ENCODE measurements at places on chromosomes 5 and 9.

- DNase-seq: no peak
Observed at GRCh38 chr9:69317894-69318293, 7.1 kb upstream of the ENTREP1 start.

DNA sequence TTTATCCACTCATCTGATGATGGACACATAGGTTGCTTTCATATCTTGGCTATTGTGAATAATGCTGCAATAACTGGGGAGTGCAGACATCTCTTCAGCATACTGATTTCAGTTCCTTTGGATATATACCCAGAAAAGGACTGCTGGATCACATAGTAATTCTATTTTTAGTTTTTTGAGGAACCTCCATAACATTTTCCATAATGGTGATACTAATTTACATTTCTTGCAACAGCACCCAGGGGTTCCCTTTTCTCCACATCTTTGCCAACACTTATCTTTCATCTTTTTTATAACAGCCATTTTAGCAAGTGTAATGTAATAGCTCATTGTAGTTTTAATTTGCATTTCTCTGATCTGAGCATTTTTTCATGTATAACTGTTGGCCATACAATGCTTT lies 34.1 kb upstream of the NR4A3 start:
- DNase-seq: no peak

DNA sequence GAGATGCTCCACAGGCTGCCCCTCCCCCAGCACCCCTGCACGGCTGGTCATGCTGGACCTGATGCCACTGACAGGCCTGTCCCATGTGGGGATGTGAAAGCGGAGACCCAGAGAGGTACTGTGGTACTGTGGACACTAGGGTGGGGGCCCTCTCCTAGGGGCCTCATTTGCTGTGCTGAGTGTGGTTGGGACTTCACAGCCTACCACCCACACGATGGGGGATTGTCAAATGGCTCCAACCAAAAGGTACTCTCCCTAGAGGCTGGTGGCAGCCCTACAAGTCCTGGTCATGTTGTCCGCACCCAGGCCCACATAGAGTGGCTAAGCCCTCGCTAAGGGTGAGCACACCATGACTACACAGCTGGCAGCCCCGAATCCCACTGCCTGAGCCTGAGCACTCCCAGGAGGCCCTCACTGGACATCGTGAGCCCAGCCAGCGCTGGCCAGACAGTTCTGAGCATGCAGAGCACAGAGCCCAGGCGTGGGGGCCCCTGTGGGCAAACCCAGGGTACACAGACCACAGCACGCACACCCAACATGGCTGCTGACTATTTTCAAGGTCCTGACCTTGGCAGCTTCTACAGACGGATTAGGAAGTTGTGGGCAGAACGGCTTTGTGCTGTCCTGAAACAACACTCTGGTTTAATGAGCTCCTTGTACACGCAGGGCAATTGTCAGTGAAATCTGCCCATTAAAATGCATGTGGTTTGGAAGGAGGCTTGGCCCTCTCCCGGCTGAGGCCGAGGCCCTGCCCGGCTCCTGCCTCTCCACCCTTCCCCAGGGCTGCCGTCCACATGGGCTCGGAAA lies 214.1 kb downstream of the HSPA4 start:
- no peak for DNase-seq

- DNase-seq: no peak
Observed at GRCh38 chr9:126745574-126746411, 59.0 kb upstream of the ZBTB43 start.

GRCh38 chr5:9834871-9835770 lies 205.0 kb upstream of the TAS2R1 start:
- no peak for DNase-seq

DNA sequence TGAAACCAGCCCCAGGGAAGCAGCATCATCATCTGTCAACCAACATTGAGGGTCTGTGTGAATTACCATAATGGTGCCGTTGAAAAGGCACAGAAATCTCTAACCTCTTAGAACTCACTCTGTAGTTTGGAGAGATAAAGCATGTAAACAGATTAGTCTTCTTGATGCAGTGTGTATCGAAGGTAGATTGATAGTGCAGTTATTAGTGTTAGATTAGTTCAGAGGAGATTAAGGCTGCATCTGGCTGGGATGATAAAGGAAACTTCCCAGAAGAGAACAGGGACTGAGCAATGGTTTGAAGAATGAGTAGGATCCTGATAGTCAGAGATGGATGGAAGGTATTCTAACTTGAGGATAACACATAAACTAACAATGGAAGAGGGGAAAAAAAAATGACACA lies 651.5 kb downstream of the TLE1 start:
- DNase-seq: no peak

DNA sequence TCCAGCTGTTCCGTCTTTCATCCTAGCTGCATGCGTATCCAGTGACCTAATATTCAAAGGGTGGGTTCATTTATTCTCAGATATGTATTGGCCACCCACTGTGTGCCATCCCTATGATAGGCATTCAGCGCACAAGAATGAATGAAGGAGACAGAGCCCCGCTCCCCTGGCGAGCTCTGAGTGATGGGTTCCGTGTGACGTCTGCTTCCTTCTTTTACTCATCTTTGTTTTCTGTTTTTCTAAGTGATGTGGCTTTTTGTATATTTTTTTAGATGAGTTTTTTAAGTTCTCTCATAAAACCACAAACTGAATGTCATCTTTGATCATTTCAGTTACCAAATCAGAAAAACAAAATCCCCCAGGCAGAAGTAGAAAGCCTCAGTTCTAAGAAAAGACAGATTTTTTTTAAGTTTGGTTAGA lies 168.3 kb upstream of the OTULINL start:
- DNase-seq: peak; percentile 26

GRCh38 chr5:72355706-72356299 lies 35.6 kb downstream of the PTCD2 start:
- DNase-seq: no peak

- no peak for DNase-seq
Observed at GRCh38 chr5:150469718-150470469, 20.4 kb upstream of the RPS14 start.

DNA sequence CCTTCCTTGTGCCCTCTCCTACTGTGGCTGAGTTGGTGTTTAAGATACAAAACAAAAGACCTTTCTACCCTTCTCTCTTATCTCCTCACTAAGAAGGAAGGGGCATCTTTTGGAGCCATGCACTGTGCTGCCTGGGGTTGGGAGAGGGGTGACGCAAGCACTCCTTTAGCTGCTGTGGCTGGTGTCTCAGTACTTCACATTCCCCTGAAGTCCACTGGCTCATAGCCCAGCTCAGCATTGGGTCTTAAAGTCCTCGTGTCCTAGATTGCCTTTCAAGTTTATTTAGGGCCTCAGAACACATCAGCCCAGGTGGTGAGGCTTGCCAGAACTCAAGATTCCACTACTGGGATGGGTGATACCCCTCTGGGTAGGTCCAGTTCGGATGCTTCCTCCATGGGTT lies 325.9 kb upstream of the CYLC2 start:
- no peak for DNase-seq

DNA sequence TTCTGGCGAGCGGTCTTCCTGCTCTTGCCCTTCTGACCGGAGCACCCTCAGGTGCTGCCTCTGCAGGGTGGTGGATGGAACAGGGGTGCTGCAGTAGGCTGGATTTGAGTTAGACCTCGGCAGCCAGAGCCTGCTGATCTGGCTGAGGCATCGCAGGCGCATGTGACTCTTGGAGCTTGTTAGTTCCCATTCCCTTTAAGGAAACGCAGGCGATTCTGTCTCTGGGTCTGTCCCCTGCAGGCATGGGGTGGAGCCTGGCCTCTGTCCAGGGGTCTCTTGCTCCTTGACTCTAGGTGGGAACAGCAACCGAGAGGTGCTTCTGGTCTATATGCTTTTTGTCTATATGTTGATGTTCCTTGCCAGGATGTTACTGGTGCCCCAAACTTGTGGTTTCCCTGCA lies 3.1 kb downstream of the WNK2 start:
- DNase-seq: no peak

GRCh38 chr5:178194026-178194425 lies 6.9 kb upstream of the GMCL2 start:
- DNase-seq: no peak

- DNase-seq: no peak
Observed at GRCh38 chr9:123556464-123557435, 200.8 kb downstream of the CRB2 start.

DNA sequence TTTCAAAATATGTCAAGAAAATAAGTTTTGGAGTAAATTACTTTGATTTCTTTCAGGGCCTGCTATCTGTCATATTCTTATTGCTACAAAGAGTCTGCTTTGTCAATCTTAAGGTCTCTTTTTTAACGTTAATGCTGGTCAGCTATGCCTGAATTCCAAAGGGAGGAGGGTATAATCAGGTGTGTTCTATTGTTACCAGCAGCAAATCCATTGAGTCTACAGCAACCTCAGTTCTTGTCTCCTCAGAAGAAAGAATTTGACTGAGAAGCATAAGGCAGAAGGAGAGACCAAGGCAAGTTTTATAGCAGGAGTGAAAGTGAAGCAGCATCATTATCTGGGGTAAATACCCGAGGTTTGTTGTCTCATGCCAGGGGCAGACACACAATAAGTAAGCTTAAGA lies 23.7 kb upstream of the MINAR2 start:
- DNase-seq: no peak

DNA sequence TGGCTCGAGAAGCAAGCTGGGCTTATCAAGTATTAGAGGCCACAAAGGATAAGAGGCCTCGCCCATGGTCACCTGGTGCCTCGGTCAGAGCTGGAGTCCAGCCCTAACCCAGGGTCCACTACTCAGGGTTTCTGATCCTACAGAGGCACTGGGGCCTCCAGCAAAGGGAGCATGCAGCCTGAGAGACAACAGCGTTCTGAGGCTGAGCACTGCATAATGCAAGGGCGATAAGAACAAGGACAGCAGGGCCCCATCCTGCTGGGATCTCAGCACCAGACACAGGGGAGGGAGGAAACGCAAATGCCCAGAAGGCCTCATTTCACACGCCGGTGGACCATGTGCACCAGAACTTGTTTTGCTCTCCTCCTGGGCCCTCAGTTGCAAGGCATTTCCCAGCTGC lies 63.0 kb downstream of the C5orf15 start:
- no peak for DNase-seq

DNA sequence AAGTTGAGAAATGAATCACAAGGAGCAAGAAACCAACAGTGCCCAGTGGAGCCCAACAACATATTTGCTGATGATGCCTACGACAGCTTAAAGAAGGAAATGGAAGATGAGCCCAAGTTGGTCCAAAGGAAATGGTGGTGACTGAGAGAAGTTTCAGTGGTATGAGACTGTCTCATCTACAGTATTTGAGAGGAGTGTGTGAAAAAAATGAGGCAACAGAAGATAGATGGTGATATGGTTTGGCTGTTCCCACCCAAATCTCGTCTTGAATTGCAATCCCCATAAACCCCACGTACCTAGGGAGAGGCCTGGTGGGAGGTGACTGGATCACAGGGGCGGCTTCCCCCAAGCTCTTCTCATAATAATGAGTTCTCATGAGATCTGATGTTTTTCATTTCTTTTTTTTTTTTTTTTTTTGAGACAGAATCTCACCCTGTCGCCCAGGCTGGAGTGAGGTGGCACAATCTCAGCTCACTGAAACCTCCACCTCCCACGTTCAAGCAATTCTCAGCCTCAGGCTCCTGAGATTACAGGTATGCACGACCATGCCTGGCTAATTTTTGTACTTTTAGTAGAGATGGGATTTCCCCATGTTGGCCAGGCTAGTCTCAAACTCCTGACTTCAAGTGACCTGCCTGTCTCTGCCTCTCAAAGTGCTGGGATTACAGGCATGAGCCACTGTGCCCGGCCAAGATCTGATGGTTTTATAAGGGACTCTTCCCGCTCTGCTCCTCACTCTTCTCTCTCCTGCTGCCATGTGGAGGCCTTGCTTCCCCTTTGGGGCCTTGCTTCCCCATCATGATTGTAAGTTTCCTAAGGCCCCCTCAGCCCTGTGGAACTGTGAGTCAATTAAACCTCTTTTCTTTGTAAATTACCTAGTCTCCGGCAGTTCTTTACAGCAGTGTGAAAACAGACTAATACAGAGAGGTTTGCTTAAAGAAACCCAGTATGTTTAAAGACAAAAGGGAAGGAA lies 30.2 kb downstream of the EFCAB9 start:
- no peak for DNase-seq

Measured in T-helper 17 cell (primary cell).